Sigmoid colon (tissue), 7 donors: ENCODE measurements at places on chromosomes 5 and 9. TPM values are rescaled to one million over a fixed set of nuclear protein-coding genes. Genes with fewer than 3 reads are reported as not detected.

DNA sequence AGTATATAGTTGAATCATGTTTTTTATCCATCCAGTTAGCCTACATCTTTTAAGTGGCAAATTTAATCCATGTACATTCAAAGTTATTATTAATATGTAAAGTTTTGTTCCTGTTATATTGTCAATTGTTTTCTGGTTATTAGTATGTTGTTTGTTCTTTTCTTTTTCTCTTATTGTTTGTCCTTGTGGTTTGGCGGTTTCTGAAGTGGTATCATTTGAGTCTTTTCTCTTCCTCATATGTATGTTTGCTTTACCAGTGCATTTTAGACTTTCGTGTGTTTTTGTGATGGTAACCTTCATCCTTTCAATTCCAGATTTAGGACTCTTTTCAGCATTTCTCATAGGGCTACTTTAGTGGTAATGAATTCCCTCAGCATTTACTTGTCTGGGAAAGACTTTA lies 130.4 kb upstream of the RFX3 start:
- no peaks in the 10 kb centered on the region for H3K4me1 ChIP-seq
- no peak for DNase-seq
- no peak overlapping the region for H3K27ac ChIP-seq
- no peaks in the 10 kb centered on the region for H3K27me3 ChIP-seq
- H3K36me3 ChIP-seq, result no peaks in the 10 kb centered on the region

The MEF2C gene
- 33.2 TPM for total RNA-seq

GRCh38 chr9:72351538-72352453 lies 13.2 kb downstream of the ZFAND5 start:
- H3K27me3 ChIP-seq, result no peaks in the 10 kb centered on the region
- no peak overlapping the region for H3K4me3 ChIP-seq
- H3K27ac ChIP-seq, result no peak overlapping the region
- peaks cover 33% of the 10 kb centered on the region for H3K36me3 ChIP-seq
- no peaks in the 10 kb centered on the region for H3K4me1 ChIP-seq

- no peak for DNase-seq
- H3K27me3 ChIP-seq, result no peaks in the 10 kb centered on the region
- no peaks in the 10 kb centered on the region for H3K36me3 ChIP-seq
- H3K27ac ChIP-seq, result no peak overlapping the region
Measured at GRCh38 chr5:52743970-52744369, 43.7 kb upstream of the ITGA1 start.

GRCh38 chr9:2616692-2617377 lies 4.8 kb upstream of the VLDLR start:
- H3K36me3 ChIP-seq, result no peaks in the 10 kb centered on the region
- no peak for DNase-seq
- H3K4me3 ChIP-seq, result no peak overlapping the region

The SPAAR gene
- total RNA-seq, result 1.1 TPM

The SLC23A1 gene
- total RNA-seq, result not detected

The OMD gene
- total RNA-seq, result 23.9 TPM

DNA sequence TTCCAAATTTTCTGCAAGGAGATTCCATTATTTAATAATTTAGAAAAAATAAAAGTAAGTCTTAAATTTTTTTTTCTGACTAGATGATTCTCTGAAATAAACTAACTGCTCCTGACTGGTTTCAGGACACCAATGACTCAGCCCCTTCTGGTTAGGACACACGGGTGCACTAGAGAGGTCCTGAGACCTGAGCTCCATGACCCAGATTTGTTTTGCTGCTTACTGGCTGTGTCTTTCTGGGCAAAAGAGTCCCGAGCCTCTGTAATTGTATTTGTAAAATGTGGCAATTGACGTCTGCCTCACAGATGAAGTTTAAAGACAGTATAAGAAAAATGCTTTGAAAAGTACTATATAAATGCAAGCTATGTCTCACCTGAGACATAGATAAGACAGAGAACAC lies 89.1 kb downstream of the SLC24A2 start:
- no peaks in the 10 kb centered on the region for H3K4me1 ChIP-seq
- no peak overlapping the region for H3K27ac ChIP-seq
- no peak for DNase-seq
- no peaks in the 10 kb centered on the region for H3K36me3 ChIP-seq
- H3K4me3 ChIP-seq, result no peak overlapping the region
- no peaks in the 10 kb centered on the region for H3K27me3 ChIP-seq

The WWC1 gene
- total RNA-seq, result 1.1 TPM

GRCh38 chr5:155082401-155082800 lies 68.8 kb downstream of the KIF4B start:
- DNase-seq, result no peak
- H3K36me3 ChIP-seq, result no peaks in the 10 kb centered on the region
- H3K27me3 ChIP-seq, result no peaks in the 10 kb centered on the region
- no peak overlapping the region for H3K4me3 ChIP-seq
- H3K27ac ChIP-seq, result no peak overlapping the region

- no peaks in the 10 kb centered on the region for H3K36me3 ChIP-seq
- no peak overlapping the region for H3K27ac ChIP-seq
- no peaks in the 10 kb centered on the region for H3K27me3 ChIP-seq
Measured at GRCh38 chr9:108835831-108836230, 20.0 kb downstream of the ACTL7B start.

GRCh38 chr5:121299153-121299552 lies 552.5 kb upstream of the FTMT start:
- no peak for DNase-seq
- H3K27me3 ChIP-seq, result no peaks in the 10 kb centered on the region
- H3K4me1 ChIP-seq, result no peaks in the 10 kb centered on the region
- no peak overlapping the region for H3K27ac ChIP-seq
- H3K36me3 ChIP-seq, result no peaks in the 10 kb centered on the region

- no peaks in the 10 kb centered on the region for H3K36me3 ChIP-seq
- H3K27ac ChIP-seq, result no peak overlapping the region
- no peaks in the 10 kb centered on the region for H3K27me3 ChIP-seq
- H3K4me3 ChIP-seq, result no peak overlapping the region
- no peaks in the 10 kb centered on the region for H3K4me1 ChIP-seq
Measured at GRCh38 chr9:761793-762560, 79.5 kb upstream of the DMRT1 start.

The ECM2 gene
- 3.3 TPM for total RNA-seq

GRCh38 chr9:91758491-91758981 lies 191.5 kb downstream of the ROR2 start:
- no peaks in the 10 kb centered on the region for H3K4me1 ChIP-seq
- peaks cover 5% of the 10 kb centered on the region for H3K36me3 ChIP-seq
- no peaks in the 10 kb centered on the region for H3K27me3 ChIP-seq

The CIZ1 gene
- 116 TPM for total RNA-seq

The SLC28A3 gene
- not detected for total RNA-seq
